ENCODE measurements at places on chromosomes 4 and X.

- DNase-seq, result no peak
These were observed 8.3 kb upstream of the TLR8 start for GRCh38 chrX:12898073-12898472.

DNA sequence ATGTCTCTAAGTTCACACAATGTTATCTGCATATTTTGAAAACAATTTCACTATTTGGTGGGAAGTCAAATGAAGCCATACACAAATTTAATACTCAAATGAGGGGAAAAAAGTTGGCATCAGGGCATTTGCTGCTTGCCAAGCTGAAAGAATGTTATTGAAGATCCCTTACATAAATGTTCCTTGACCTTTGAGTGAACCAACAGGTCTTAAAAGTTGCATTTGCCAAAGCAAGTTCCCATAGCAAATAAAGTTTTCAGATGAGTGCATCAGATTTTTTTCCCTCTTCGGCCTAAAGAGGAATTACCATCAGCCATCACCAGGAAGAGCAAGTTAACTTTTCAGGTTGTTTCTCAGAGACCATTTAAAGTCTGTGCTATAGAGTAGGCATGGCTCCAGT, 115.9 kb downstream of the COX18 start:
- no peak for DNase-seq

- DNase-seq, result no peak
These were observed 24.1 kb upstream of the PBDC1 start for GRCh38 chrX:76148753-76149152.

GRCh38 chr4:183098019-183098722, 886 bp upstream of the WWC2 start:
- DNase-seq, result no peak

- peak; percentile 22 for DNase-seq
These were observed 121.6 kb downstream of the RASL11B start for GRCh38 chr4:52983563-52984303.

GRCh38 chr4:15714646-15715435, 12.0 kb downstream of the BST1 start:
- DNase-seq, result no peak

- DNase-seq, result no peak
These were observed 215.4 kb downstream of the RAB28 start for GRCh38 chr4:13268703-13269102.

- no peak for DNase-seq
These were observed 181.6 kb downstream of the MAPK10 start for GRCh38 chr4:86178211-86178610.

DNA sequence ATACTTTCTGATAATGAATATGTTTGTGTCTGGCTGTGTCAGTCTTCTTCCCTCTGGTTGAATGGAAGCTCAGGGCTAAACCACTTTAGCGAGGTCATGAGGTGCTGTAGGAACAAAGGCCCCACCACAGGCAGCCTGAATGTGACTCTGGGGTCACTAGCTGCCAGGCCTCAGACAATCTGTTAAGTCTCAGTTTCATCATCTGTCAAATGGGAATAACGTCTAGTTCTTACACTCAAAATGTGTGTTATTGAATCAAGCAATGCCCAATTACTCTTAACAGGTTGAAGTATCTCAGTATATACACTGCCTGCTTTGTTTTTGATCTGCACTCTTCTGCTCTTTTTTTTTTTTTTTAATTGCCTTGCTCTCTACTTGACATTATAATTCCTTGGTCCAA, 148.6 kb downstream of the STK32B start:
- DNase-seq, result no peak

DNA sequence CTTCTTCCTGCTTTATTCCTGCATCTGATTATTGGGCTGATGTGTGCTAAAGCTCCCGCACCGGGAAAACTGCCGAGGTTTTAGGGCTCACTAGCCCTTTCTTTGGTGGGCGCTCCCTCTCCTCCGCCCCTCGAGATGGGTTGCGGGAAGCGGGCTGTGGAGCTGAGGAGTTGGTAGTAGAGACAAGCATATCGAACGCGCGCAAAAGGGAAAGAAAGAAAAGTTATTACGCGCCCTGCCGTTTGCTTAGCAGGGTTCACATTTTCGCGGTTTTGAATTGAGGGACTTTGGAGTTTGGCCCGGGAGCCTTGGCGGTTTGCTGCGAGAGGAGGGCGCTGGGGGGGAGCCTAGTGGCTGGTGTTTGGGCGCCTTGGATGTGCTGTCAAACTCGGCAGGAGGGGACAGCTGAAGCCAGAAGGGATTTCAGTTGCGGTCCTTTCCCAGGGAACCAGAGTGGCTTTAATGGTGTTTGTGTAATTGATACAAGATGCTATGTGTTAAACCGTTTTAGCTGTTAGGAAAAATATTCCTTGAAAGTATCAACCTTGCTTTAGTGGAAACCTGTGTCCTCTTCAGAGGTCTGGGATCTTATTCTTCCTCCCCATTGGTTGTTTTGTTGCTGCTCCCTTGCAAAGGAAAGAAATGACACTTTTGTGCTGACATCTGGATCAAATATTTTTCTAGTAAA, 1.1 kb downstream of the GAB1 start:
- no peak for DNase-seq

- no peak for DNase-seq
These were observed 179.1 kb downstream of the GC start for GRCh38 chr4:71604785-71605184.

GRCh38 chr4:57103051-57103450, 7.1 kb downstream of the IGFBP7 start:
- no peak for DNase-seq

DNA sequence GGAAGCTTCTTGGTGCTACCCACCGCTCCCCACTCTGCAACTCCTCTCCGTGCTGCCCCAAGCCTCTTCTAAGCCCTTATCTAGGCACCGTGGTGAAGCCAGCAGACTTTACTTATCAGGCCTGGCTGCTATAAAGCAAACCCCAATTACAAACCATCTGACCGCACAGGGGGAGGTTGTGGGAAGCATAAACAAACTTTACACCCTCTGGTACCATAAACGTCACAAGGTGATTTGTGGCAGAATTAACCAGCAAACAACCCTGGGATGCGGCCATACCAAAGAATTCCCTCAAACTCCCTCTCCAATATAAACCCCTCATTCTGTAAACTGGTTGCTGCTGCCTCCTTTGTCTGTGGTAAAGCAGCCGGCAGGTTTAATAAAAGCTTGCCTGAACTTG, 55.2 kb downstream of the MAGEC2 start:
- DNase-seq, result no peak

GRCh38 chr4:6471307-6472007, 957 bp downstream of the PPP2R2C start:
- no peak for DNase-seq

DNA sequence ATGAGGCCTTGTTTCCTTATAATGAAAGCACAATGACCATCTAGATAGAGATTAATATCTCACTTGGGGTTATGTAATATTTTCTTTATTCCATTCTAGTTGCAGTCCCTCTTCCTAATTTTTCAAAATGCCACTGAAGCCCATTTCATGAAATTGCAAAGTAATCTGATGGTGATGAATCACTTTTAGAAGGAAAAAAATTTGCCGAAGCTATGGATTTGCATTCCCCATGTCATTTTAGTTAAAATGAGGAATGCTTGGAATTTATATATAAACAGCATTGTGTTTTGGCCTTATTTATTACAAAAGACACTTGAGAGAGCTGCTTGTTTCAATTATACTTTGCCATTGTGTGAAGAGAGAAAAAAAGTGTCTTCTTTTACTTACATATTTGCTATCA, 241.7 kb upstream of the TEX13A start:
- DNase-seq, result no peak

DNA sequence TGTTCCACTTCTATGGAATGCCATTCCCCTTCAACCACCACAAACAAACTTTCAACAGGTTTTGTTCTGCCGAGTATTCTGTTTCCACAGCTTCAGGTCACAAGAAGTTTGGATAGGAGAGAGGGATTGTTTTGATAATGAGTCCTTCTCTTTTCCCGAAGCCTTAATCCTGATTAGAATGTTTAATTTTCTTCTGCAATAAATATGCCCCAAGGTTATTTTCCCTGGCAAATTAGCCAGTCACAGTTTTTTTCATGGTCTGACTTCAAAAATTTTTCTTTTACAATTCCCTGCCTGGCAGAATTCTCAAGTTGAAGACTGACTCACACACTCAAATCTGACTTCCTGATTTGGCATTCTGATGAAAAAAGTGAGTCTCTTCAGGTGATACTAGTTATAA, 33.1 kb upstream of the EDNRA start:
- DNase-seq, result no peak

GRCh38 chr4:113243312-113243711, 193.9 kb downstream of the ANK2 start:
- no peak for DNase-seq

DNA sequence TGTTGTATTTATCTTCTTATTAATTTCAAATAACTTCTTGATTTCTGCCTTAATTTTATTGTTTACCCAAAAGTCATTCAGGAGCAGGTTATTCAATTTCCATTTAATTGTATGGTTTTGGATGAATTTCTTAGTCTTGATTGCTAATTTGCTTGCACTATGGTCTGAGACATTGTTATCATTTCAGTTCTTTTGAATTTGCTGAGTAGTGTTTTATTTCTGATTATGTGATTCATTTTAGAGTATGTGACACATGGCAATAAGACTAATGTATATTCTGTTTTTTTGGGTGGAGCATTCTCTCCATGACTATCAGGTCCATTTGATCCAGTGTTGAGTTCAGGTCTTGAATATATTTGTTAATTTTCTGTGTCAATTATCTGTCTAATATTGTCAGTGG, 236.7 kb downstream of the EDA2R start:
- no peak for DNase-seq

DNA sequence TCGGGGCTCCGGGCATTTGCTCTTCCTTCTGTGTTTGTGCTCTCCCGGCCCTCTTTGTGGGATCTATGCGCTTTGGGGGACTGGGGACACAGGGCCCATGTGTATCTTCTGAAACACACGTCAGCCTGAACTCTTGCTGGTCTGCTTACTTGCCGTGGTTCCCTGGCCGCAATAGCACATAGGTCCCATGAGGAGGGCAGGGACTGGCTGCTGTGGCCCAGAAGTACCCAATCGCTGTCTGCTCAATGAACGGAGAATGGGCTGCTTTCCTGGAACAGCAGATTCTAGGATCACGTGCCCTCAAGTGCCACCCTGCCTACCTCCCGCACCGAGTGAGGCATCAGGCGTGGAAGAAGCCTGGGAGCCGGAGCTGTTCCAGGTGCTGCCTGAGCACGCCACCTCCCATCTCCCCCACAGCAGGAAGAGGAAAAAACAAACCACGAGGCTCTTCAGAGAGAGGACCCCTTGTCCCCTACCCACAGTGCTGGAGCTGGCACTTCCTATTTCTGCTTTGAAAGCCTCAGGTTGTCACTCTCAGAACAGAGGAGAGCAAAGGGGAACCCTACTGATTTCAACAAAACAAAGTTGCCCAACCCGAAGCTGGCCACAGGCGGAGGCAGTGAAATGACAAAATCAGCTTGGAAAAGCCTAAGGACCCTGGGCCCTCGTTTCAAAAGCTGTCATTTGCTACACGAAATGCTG, 3.8 kb downstream of the G6PD start:
- no peak for DNase-seq

DNA sequence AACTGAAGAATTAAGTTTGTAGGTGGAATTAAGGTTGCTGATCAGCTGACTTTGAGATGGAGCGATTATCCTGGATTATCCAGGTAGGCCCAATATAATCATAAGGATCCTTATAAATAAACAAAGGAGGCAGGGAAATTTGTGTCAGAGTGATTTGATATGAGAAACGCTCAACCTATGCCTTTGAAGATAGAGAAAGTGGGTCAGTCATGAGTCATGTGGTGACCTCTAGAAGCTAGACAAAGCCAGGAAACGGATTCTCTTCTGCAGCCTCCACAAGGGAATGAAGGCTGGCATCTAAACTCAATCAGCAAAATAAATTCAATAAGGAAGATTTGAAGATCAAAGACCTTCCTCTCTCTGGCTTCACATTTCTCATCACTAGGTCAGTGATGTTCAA, 41.5 kb upstream of the SMIM10 start:
- no peak for DNase-seq

GRCh38 chr4:4870576-4871241, 11.2 kb downstream of the MSX1 start:
- DNase-seq, result no peak

GRCh38 chr4:57445686-57446085, 335.5 kb upstream of the IGFBP7 start:
- DNase-seq, result no peak

GRCh38 chrX:150680974-150681373, 12.2 kb upstream of the MTMR1 start:
- DNase-seq, result no peak

DNA sequence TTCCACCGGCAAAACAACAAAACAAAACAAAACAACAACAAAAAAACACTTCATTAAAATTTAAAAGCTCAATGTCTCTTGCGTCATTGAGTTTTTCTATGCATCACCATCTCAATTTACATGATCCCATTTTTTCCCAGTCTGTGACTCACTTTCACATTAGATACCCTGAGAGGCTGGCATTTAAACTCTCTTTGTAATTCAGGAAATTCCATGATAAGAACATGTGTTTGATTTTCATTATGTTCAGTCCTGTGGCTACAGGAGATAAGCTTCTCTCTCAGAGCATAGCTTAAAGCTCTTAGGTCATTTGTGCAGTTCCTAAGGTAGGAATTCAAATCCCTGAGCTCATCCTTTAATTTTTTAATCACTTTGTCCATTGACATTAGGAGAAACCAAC, 104.6 kb downstream of the NBDY start:
- DNase-seq, result no peak

DNA sequence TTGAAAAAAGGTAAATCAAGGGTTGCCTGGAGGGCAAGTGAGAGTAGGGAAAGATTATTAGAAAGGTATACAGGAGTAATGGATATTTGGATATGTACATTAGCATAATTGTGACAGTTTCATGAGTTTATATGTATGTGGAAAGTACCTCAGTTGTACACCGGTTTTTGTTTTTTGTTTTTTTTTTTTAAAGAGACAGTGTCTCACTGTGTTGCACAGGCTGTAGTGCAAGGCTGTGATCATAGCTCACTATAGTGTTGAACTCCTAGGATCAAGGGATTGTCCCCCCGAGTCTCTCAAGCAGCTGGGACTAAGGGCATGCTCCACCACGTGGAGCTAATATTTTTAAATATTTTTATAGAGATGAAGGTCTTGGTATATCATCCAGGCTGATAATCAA, 15.3 kb upstream of the HPGD start:
- DNase-seq, result no peak

Data from NT2/D1 (cell line).